Hematopoietic multipotent progenitor cell treated with erythropoietin and hydrocortisone succinate and interleukin-3 and kit ligand, for 4 days (in vitro differentiated cells): ENCODE measurements at places on chromosomes 5 and 9.

GRCh38 chr9:134605966-134606357, 35.6 kb upstream of the COL5A1 start:
- DNase-seq = no peak

DNA sequence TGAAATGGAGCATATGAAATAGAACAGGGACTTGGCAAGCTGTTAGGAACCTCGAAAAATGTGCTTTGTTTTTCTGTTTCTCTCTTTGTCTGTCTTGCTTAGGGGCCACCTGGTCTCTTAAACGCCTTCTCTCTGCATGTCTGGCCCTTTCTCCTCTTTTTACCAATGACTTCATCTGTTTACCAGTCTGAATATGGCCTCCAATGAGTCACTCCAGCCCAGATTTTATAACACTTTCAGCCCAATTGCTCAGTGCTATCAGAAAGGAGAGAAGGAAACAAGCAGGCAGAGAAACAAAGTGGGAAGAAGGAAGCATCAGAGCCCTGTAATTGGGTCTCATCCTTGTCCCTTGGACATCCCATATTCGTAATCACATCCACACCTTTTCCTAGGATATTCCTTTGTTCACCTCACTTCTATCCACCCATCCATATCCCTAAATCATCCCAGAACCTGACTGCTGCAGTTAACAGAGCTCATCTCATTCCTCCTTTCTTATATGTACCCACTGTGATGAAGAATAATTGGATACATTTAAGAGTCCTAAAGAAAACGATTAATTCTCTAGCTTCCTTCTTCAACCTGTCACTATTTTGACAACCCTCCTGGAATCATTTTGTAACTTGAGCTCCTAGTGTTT, 151.8 kb upstream of the GPR151 start:
- no peak for DNase-seq

DNA sequence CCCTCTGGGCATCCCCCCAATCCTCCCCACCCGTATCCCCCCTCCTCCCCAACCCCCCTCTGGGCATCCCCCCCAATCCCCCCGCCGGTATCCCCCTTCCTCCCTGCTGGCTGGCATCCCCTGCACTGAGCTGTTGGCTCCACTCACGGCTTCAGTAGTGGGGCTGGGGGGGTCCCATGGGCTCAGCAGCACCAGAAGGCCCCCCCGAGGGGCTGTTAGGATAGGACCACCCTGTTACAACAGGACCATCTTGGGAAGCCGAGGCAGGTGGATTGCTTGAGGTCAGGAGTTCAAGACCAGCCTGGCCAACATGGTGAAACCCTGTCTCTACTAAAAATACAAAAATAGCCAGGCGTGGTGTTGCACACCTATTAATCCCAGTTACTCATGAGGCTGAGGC, 42.4 kb downstream of the EXD3 start:
- DNase-seq = no peak

DNA sequence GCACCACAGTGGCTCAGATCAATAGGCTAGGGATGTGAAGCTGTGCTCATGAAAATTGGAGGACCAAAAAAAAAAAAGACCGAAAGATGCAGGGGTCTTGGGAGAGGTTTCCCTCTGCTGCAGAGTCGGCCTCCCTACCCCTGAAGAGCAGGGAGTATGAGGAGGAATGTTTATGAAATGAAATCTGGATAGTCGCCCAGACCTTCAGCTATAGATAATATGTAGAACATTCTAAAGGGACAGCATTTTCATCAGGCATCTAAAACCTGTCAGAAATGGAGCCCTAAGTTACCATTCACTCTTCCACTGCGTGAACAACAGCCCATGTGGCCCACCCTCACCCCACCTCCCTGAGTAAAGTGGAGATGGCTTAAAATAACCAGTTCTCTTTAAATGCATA, 122.9 kb downstream of the TMEM174 start:
- no peak for DNase-seq

DNA sequence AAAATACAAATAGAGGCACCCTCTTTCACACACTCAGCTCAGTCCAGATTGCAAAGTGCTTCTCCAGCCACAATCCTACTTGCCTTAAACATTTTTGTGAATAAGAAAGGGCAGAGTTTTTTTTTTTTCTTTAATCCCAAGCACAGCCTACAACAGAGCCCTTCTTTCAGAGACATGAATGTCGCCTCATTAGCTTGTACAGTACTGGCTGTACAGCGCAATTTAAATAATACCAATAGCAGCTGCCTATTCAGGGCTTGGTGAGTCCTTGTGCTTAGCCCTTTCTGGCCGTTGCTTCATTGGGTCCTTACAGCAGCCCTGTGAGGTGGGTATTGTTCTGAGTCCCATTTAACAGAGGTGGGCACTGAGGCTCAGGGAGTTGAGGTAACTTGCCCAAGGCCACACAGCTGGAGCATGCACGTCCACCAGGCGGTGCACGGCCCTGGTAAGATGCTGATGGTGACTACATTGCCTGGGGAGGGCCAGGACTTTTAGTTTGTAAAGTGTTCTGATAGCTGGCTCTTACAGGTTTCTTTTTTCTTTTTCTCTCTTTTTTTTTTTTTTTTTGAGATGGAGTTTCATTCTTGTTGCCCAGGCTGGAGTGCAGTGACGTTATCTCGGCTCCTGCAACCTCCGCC, 23.1 kb downstream of the NDST1 start:
- no peak for DNase-seq

DNA sequence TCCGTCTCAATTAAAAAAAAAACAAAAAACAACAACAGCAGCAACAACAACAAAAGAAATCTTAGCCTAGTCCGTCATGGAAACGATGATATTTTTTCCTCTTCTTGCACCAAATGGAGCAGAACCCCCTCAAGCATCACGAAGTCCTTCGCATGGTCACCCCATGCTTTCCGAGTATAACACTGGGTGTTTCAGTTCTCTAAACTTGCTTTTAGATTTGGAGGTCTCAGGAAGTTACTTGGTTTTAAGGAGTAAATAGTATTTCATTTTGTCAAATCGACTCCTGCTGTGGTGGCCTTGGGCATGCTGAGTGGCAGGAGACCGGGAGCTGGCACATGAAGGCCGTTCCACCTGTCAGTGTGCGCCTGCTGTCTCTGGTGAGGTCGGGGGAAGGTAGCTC, 118.5 kb upstream of the CACNA1B start:
- DNase-seq = no peak

- DNase-seq = no peak
Measured at GRCh38 chr9:2377117-2377516, 244.5 kb upstream of the VLDLR start.

GRCh38 chr9:124659099-124659659, 111.9 kb downstream of the NR6A1 start:
- DNase-seq = peak; percentile 95

DNA sequence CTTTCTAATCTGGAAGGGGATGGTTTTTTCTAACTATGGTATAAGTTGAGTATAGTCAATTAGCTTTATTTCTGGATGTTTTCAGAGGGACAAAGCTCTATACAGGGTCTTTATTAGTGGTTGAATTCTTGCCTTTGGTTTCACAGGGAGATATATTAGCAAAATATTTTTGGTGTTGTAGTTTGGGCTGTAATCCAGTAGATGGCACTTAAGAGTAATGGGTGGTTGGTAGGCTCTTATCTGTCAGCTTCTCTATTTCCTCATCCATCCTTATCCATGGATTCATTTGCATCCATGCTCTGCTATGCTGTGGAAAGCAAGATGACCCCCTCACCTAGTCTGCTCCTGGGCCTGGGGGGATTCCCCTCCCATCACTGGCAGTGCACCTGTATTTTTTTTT, 363.6 kb upstream of the CYLC2 start:
- peak; percentile 42 for DNase-seq

DNA sequence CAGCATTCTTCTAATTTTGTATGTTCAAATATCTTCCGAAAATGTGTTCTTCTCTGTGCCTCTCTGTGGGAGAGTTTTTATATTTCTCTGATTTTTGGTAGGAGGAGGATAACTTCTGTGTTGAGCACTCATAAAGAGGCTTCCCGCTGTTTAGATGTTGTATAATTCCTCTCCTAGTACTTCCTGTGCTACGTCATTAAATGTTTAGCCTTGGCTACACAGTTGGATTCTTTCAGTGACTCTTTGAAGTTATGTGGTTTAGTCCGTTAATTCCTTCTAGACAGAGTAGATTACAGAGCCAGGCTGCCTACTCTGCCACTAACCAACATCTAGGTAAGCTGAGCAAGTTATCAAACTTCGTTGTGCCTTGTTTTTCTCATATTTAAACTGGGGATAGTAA, 302.6 kb downstream of the OSTF1 start:
- no peak for DNase-seq

- DNase-seq = no peak
Measured at GRCh38 chr5:132756542-132756941, 9.3 kb downstream of the CCNI2 start.

DNA sequence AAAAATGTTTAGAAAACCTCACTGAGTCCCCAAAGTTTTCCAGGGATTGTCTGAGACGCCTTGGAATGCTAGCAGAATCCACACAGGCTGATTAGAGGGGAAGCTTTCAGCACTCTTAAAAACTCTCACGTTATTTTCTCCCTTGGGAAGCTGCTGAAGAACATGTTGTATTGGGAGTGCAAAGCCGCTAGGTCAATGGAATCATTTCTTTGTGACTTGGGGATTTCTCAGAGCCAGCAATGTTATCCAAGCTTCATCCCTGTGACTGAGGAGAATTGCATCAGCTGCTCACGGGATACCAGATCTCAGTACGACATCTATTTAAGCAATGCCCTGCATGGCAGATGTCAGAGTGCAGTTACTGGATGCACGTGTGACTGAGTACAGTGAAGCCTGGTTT, 426.4 kb upstream of the MPDZ start:
- DNase-seq = no peak

DNA sequence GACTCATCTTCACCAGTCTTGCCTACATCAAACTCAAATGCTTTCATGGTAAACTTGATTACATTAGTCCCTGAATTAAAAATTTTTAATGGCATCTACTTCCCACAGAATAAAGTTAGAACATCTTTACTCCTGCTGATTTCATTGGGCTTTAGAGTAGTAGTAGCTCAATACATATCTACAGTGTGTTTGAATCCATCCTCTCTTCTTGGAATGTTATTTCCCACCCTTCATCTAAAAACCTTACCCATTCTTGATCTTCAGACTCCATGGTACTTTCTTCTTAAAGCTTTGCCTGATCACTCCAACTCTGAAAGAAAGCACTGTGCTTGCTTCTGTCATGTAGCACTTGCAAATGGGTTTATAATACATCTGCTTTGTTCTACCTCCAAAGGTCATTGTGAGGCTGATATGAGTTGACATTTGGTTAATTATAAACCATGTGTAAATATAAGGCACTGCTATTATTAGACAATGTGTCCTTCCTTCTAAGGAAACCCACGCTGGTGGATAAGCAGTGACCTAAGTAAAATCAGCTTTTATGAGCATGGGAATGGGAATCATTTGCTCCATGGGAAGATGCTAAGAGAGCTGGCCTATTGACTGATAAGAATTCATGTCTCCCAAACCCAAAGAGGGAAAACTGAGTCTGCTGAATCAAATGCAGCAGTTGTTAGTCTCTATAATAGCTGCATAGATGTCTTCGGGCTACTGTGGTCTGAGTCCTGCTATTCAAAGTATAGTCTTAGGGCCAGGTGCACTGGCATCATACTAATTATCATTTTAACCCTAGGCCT, 7.5 kb upstream of the PRLR start:
- DNase-seq = no peak

- DNase-seq = no peak
Measured at GRCh38 chr9:12906646-12907045, 131.8 kb downstream of the LURAP1L start.
